ENCODE measurements at places on chromosomes 5 and 9.

- DNase-seq, result peak; percentile 15
Measured at GRCh38 chr9:137156567-137157375, 13.1 kb downstream of the LRRC26 start.

- DNase-seq, result no peak
Measured at GRCh38 chr9:99954819-99955218, 48.4 kb downstream of the STX17 start.

- DNase-seq, result peak; percentile 47
Measured at GRCh38 chr9:88388886-88389605, 802 bp downstream of the SPIN1 start.

- DNase-seq, result no peak
Measured at GRCh38 chr9:75876999-75877640, 13.4 kb upstream of the PCSK5 start.

DNA sequence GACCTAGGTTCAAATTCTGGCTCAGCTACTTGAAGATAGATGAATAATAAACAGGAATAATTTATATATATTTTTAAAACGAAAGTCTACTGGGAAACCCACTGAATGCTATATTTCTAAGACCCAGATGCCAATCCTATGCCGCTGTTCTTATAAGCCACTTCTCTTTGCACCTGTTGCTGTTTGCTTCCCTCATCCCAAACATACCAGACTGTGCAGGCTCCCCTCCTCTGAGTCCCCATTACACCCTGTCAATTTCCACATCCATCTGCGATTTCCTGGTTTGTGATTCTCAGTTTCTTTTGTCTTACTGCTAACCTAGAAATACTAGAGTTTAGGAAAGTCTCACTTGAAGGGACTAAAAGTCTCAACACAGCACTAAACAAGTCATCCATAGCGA is 92.8 kb upstream of the CAST start:
- no peak for DNase-seq

DNA sequence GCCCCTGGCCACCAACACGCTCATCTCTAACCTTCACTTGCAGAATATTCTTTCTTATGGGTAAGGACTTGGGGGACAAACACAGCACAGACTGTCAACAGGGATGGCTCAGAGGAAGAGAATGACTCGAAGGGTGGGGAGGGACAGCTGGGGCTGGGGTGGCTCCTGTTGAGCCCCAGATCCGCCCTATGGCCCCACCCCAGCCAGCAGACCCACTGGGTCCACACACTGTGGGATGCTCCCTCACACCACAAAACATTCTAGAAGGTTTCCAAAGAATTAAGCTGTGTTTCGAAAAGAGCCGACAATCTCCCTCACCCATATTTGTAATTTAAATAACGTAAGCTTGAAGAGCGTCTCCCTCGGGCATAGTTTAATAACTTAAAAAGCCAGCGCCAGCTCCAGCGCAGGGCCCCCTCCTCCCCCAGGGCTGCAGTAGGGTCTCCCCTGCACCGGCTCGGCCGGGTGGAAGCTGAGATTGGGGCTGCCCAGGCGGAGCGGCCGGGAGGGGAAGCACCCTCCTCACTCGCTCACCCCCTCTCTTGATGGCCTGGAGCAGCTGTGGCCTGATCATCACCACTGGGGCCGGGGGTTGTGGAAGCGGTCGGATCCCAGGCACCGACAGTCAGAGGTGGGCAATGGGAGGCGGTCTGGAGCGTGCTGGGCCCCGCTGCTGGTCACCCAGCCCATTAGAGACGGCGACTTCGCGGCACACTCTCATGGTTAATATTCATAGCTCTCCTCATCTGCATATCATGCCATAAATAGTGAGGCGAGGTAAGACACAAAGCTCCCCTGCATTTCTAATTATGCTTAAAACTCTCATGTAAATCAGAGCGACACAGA is 37.6 kb downstream of the NACC2 start:
- DNase-seq, result no peak

- peak; percentile 59 for DNase-seq
Measured at GRCh38 chr9:136311051-136312008, 7.4 kb upstream of the CCDC187 start.

DNA sequence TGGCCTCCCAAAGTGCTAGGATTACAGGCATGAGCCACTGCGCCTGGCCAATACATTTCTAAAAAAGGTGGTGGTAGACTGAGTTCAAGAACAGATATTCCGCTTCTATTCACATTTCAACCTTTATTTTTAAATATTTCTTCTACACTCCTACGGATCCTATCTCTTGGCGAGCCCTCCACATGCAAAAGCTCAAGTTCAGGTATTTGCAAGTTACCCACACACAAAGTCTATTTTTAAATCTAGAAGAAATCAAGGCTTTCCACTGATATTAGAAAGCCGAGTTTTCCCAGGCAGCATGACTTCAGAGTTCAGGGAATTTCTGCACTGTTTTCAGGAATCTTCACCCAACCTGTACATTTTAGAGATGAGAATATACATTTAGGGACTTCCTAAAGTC is 101.3 kb upstream of the SAP30L start:
- no peak for DNase-seq

- no peak for DNase-seq
Measured at GRCh38 chr5:1706021-1706420, 93.6 kb downstream of the MRPL36 start.

DNA sequence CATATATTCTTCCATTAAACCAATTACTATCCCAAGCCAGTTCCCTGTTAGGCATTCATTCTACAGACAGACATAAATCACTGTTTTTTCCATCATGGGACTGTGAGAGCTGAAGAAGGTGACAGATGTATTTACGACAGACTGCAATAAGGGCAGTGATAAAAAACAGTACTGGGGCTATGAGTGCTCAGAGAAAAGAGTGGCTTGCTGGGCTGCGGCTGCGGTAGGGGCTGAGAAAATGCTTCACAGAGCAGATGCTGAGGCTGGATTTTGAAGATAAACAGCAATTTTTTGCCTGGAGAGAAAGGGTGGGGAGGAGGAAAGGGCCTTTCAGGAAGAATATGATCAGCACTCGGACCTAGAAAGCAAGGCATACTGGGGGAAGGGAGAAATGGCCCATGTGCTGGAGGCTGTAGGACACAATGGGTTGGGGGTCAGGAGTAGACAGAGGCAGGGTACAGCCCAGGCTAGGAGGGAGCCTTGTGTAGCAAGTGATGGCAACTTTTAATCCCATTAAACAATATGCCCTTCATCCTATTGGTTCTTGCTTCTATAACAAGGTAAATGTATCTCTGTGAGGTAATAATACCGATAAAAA is 279.3 kb downstream of the ASTN2 start:
- no peak for DNase-seq

GRCh38 chr5:143194206-143194605 is 209.3 kb downstream of the NR3C1 start:
- DNase-seq, result no peak

GRCh38 chr5:143652108-143652700 is 159.8 kb upstream of the HMHB1 start:
- DNase-seq, result no peak

All from NCI-H774 (cell line).